ENCODE measurements at places on chromosomes 6 and 20.

GRCh38 chr6:44432726-44433125 lies 45.2 kb downstream of the CDC5L start:
- DNase-seq, result no peak

- DNase-seq, result no peak
Measured at GRCh38 chr20:37111926-37112455, 16.2 kb upstream of the RBL1 start.

GRCh38 chr20:64083804-64084684 lies at the start of gene LKAAEAR1:
Gene LKAAEAR1, minus strand, starts transcription at chr20:64084398. Its CDS starts 179 bp downstream, at chr20:64084219.
- no peak for DNase-seq

- no peak for DNase-seq
Measured at GRCh38 chr6:13769655-13770053, 44.7 kb downstream of the MCUR1 start.

GRCh38 chr20:37518606-37519507 lies 2.2 kb upstream of the NNAT start:
- DNase-seq, result no peak

DNA sequence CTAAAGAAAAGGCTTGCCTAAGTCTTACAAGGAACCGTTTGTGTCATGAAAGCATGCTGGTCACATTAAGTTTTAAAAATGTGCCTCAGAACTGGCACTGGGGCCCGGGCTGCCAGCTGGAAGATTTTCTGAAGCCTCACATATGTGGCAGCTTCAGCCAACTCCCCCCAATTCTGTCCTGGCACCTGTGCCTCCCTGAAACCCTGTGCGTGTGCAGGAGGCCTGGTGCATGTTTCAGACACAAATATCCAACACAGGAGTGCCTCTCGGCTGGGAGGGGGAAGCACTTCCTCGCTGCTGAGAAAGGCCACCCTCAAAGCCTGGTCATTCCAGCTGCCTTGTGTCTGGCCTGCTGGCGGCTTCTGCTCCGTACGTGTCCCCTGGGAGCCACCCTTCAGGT lies 188.5 kb upstream of the SNX9 start:
- DNase-seq, result no peak

DNA sequence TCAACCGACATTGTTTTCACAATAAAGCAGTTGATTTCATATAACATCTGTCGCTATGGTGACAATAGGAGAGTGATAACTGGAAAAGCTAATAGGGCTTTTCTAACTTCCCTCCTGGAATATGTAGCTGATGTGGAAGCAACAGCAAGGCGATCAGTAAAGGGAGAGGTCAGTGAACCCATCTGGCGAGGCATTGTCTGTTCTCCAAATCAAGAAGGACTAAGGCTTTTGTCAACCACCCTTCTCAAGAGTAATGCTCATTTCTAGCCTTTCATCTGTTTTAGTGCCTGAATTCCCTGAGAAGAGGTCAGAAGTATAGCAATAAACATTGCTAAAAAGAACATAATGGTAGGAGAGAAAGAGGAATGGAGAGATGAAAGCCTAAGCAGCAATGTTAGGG lies 201.3 kb downstream of the AKAP7 start:
- DNase-seq, result no peak

DNA sequence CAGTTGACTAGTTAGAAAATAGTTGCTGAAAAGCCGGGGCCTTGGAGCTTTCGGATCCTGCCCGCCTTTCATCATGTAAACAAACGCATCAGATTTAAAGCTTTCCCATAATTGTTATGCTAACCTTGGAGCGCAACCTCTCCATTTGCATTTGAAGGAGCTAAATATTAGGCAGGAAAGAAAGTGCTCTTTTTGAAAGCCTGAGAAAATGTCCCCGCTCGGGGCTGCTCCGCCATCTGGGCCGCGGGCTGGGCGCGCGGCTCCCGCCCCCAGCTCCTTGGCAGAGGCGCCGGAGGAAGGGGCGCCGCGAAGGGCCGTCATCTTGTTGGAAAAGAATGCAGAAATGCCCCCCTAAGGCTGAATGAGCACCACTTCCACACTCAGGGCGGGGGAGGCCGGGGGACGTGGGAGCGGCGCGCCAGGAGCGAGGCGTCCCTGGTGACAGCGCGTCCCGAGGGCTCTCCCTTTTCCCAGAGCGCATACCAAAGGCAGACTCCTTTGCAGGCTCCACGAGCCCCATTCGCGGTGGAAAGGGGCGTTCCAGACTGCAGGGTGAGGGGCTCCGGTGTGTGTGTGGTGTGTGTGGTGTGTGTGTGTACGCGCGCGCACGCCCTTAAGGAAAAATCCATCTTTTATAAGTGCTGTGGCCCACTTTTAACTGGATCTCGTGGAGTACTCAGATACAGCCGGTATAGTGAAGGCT lies 145.6 kb upstream of the ID4 start:
- no peak for DNase-seq

GRCh38 chr20:33621717-33622400 lies 40.3 kb upstream of the C20orf144 start:
- no peak for DNase-seq

DNA sequence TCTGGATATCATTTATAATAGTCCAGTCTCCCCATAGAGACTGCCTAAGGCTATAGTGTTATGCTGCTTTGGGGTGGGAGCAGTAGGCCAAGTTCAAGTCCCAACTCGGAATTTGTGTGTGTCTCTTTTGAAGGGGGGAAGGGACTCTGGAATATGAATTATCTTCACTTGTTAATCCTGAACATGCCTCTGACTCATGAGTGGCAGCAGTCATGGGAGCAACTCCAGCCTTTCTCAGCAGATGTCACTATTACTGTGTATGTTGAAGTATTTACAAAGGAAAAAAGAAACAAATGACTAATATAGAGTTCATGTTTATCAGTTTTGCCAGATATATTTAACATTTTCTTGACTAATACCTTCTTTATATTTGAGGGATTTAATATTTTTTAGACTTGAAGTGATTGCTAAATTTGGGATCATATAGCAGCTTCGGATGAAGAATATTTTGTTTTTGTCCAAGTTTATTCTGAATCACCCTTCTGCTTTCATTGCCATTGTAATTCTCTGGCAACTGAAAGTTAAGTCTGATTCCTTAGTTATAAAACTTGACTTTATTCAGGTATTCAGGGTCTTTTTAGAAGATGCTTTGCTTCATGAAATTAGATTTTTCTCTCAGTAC lies 23.4 kb downstream of the FAM217A start:
- DNase-seq, result no peak

- peak; percentile 56 for DNase-seq
Measured at GRCh38 chr6:6942831-6943230, 164.9 kb upstream of the RREB1 start.

DNA sequence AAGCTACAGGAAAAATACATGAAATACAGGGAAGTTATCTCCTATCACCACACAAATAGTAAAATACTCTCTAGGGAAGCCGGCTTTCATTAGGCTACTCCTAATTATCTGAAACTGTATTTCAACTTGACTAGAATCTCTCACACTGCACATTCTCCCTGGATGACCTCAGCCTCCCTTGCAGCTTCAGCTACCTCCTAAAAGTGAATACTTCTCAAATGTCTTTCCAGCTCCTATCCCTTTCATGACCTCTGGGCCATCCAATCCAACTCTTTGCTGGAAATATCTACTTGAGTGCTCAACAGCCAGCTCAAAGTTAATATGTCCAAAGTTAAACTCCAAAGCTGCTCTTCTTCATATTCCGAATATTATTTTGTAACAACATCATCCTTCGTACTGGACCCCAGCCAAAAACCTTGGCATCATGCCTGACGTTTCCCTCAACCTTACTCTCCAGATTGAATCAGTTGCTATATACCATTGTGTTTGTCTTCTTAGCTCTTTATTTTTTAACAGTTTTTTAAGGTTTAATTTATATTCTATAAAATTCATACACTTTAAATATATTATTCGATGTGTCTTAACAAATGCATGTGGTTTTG lies 29.4 kb upstream of the KIF6 start:
- DNase-seq, result no peak

- DNase-seq, result no peak
Measured at GRCh38 chr6:2247664-2248063, 2.3 kb upstream of the GMDS start.

DNA sequence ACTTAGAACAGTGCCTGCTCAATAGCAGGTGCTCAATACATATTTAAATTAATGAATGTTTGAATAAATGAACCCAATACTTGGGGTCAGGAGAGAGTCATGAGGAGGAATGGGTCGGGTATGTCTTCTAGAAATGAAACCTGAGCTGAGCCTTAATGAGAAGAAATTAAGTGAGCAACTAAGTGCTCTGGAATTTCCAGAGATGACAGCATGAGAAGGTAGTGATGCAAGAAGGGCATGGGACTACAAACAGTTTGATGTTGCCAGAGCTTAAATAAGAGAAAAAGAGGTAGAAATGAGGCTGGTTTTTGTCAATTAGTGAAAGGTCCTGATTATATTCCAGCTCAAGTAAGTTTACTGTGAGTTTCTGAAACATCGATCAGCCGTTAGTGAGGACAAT lies 82.9 kb downstream of the PDE10A start:
- DNase-seq, result no peak

DNA sequence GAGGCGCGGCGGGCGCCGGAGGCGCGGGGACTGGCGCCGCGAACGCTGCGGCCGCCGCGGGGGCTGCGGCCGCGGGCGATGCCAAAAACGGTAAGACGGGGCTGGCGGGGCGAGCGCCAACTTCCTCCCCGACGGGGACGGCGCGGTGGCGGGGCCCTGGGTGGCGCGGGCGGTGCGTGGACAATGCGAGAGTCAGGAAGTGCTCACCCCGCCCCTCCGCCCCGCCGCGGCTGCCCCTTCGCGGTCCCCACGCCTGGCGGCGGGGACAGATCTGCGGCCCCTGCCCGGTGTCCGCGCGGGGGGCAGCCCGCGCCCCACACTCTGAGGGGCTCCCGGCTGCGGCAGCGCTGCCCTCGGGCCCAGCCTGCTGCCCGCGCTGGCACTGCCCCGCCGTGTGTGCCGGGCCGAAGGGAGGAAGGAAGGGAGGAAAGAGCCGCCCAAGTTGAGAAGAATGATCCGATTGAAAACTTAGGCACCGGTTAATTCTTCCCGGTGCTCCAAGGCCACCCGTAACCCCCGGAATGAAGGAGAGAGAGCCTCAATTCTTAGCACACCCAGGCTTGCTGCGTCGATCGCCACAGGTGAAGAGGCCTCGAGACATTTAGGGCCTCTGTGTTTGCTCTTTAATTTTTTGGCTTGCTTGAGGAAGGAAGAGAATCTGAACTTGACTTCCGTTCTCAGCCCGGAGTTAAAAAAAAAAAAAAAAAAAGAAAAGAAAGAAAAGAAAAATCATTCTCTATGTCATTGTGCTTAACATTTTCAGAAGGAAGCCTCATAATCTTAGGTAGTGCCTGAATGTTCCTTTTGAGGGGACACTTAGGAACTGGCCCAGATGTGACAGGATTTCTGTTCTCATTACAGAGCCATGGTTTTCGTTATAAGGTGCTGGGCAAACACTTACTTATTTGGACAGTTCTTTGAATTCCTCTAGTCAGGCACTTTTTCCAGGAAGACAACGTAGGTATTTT lies 982 bp downstream of the HECA start:
- DNase-seq, result peak; percentile 57

GRCh38 chr6:100455230-100456124 lies 9.2 kb downstream of the SIM1 start:
- DNase-seq, result peak; percentile 20

DNA sequence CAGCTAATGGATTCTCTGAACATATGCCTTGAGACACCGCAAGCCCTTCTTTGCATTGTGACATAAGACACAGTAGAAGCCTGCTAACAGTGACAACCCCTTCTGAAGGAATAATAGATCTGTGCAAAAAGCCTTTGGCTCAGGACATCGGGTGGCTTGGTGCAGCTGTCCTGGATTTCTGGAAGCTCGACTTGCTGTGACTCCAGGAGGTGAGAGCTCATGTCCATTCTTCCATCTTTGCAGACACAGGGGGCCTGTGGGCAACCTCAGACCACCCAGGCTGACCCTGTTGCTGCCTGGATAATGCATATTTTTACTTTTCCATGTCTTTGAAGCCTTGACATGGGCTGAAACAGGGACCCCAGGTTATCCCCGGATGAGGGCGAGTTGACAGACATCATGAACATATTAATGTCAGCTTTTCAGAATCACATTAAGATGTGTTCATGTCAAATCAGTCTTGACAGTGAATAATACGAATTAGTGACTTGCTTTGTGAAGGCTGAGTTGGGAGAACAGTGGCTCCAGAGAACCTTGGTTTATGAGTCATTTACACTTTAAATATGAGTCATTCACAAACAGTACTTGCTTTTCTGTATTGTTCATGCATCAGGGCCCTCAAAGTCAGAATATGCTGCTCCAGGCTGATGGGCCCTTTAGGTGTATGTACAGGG lies 66.8 kb upstream of the IYD start:
- peak; percentile 51 for DNase-seq

GRCh38 chr6:110971468-110971867 lies 10.4 kb upstream of the RPF2 start:
- no peak for DNase-seq

GRCh38 chr6:154907291-154907690 lies 87.8 kb upstream of the TIAM2 start:
- no peak for DNase-seq

GRCh38 chr6:36285797-36286196 lies 15.9 kb downstream of the PNPLA1 start:
- no peak for DNase-seq

DNA sequence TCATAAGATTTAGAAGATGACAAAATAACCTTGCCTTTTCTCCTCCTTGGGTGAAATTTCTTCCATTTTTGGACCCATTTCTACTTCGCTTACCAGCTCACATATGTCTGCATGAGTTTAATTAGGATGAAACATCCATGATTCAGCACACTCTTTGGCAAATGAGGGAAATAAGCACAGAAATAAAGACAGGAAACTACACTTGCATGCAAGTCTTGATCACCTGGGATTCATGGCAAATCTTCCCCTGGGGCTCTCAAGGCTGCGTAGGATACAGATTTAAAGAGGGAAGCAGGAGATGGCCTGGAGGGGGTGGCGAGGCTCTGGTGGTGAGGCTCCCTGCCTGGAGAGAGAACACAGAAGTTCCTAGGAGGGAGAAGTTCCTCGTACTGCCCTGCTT lies 147.8 kb downstream of the EDN3 start:
- DNase-seq, result no peak

- DNase-seq, result no peak
Measured at GRCh38 chr6:154446984-154447383, 63.5 kb downstream of the CNKSR3 start.

- no peak for DNase-seq
Measured at GRCh38 chr20:41998539-41999341, 380.6 kb upstream of the CHD6 start.

- no peak for DNase-seq
Measured at GRCh38 chr20:14963262-14963663, 625.9 kb upstream of the FLRT3 start.

- no peak for DNase-seq
Measured at GRCh38 chr6:138378463-138378862, 758 bp downstream of the SMIM28 start.

GRCh38 chr6:123091896-123092271 lies 95.8 kb downstream of the CLVS2 start:
- no peak for DNase-seq

GRCh38 chr20:15913391-15914025 lies 659.7 kb downstream of the KIF16B start:
- no peak for DNase-seq

- no peak for DNase-seq
Measured at GRCh38 chr6:46628976-46629375, 23.6 kb downstream of the CYP39A1 start.

All from GM13976 (cell line).